ENCODE measurements at places on chromosomes 4 and X. TPM values are rescaled to one million over a fixed set of nuclear protein-coding genes. Genes with fewer than 3 reads are reported as not detected.

GRCh38 chr4:93781198-93781597 is 47.4 kb upstream of the ATOH1 start:
- no peaks in the 10 kb centered on the region for H3K27me3 ChIP-seq
- no peaks in the 10 kb centered on the region for H3K36me3 ChIP-seq
- H3K27ac ChIP-seq = no peak overlapping the region

DNA sequence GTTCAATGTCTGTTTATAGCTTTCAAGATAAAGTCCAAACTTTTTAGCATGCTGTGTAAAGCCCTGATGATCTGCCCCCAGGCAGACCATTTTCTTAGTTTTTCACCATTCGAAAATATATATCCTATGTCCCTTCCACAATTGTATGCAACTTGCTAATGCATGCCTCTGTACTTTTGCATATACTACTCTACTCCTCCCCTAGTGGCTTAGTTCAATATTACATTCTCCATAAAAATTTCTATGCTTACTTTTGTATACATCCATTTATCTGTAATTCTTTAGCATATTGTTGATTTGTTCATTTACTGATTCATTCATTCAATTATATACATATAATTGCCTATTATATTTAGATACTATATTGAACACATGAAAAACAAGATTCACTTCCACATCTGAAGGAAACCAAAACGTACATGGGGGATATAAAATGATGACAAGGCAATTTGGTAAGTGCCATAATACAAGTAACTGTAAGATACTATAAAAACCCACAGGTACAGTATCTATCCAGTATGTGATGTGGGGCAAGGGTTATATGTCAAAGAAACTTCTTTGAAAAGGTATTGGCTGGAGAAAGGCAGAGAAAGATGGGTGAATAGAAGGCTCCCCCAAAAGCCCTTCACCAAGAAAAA is 902.5 kb downstream of the FAM133A start:
- no peak overlapping the region for H3K27ac ChIP-seq
- no peaks in the 10 kb centered on the region for H3K4me1 ChIP-seq
- DNase-seq = no peak
- no peak overlapping the region for H3K4me3 ChIP-seq
- no peaks in the 10 kb centered on the region for H3K27me3 ChIP-seq

GRCh38 chr4:78336093-78336943 is 215.3 kb upstream of the ANXA3 start:
- no peaks in the 10 kb centered on the region for H3K27me3 ChIP-seq
- no peaks in the 10 kb centered on the region for H3K36me3 ChIP-seq
- H3K27ac ChIP-seq = no peak overlapping the region
- H3K4me1 ChIP-seq = no peaks in the 10 kb centered on the region
- no peak overlapping the region for H3K4me3 ChIP-seq
- no peak for DNase-seq

DNA sequence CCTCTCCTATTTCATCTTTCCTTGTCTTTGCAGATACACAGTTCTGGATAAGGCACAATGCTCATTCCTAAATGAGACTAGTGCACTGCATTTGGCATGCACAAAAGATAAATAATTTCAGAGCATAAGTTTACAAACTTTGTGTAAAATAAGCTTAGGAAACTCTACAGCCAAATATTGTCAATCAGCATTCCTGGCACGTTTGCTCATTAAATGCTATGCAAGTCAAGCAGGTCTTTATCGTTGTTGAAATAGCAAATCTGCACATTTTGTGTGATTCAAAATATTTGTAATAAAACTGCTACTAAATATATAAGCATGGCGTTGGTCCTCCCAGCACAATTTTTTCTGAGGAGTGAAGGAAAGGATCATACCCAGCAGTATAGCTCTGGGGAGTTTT is 322.1 kb upstream of the NOCT start:
- no peak overlapping the region for H3K27ac ChIP-seq
- no peaks in the 10 kb centered on the region for H3K36me3 ChIP-seq
- H3K4me1 ChIP-seq = no peaks in the 10 kb centered on the region
- H3K4me3 ChIP-seq = no peak overlapping the region
- H3K27me3 ChIP-seq = no peaks in the 10 kb centered on the region

DNA sequence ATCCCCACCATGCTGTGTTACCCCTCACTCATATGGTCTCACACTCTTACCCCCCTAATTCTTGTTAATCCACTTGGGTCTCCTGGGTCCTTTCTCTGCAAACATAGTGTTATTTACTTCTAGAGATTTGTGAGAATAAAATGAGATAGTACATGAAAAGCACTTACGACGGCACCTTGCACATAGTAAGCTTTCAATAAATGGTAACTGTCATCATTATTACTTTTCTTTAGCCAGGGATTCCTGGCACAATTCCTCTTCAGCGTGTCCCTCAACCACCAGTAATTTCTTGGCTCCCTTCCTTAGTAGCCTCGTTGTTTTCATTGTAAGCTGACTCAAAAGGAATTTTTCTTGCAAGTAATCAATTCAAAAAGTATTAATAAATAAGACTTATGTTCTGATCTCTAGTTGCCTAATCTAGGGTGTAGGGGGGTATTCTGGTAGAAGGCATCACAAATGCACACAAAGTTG is 30.1 kb upstream of the RBMX start:
- H3K27ac ChIP-seq = peak overlapping the region; percentile 24
- DNase-seq = no peak
- H3K36me3 ChIP-seq = no peaks in the 10 kb centered on the region
- no peaks in the 10 kb centered on the region for H3K4me1 ChIP-seq
- peak overlapping the region; percentile 75 for H3K4me3 ChIP-seq

CETN2 gene
- 33.2 TPM for total RNA-seq

GUCY1A1 gene
- total RNA-seq = 63.1 TPM

GAB1 gene
- total RNA-seq = 63.3 TPM

SGCB gene
- total RNA-seq = 23.3 TPM

GRIPAP1 gene
- 54.2 TPM for total RNA-seq

SFRP2 gene
- total RNA-seq = 39.5 TPM

PRDM8 gene
- total RNA-seq = 1.6 TPM

Data from lower lobe of right lung (tissue), 2 donors.